ENCODE measurements at places on chromosomes 12 and 14.
A peak's percentile ranks its signal among the peaks of the same experiment; 100 is the strongest.

- H3K36me3 ChIP-seq: no peaks in the 10 kb centered on the region
- no peak overlapping the region for H3K4me3 ChIP-seq
- DNase-seq: peak; percentile 96
- H3K27ac ChIP-seq: peak overlapping the region; percentile 13
- no peaks in the 10 kb centered on the region for H3K4me1 ChIP-seq
- H3K27me3 ChIP-seq: no peaks in the 10 kb centered on the region
Observed at GRCh38 chr12:64088431-64089349, 133.4 kb downstream of the KICS2 start.

DNA sequence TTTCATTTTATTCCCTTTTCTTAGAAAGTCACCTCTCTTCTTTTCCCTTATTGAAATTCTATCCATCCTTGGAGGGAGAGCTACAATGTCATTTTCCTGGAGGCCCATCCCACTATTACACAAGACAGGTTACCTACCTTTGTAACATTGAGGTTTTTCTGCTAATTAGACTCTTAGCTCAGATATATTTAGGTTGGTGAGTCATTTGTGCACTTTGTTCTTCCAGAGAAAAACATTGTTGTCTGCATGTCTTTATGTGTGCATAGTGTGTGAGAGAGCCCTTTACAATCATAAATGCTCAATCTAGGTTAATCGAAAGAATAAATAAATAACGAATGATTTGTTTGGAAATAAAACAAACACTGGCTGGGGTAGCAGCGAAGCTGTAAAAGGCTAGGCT is 191.8 kb downstream of the DACT1 start:
- peak overlapping the region; percentile 78 for H3K27ac ChIP-seq
- no peaks in the 10 kb centered on the region for H3K36me3 ChIP-seq
- no peak overlapping the region for H3K4me3 ChIP-seq

- no peak overlapping the region for H3K4me3 ChIP-seq
- peaks cover 2% of the 10 kb centered on the region for H3K4me1 ChIP-seq
- H3K27ac ChIP-seq: no peak overlapping the region
- no peaks in the 10 kb centered on the region for H3K27me3 ChIP-seq
- DNase-seq: no peak
- no peaks in the 10 kb centered on the region for H3K36me3 ChIP-seq
Observed at GRCh38 chr12:89704457-89704856, 4.2 kb downstream of the ATP2B1 start.

DNA sequence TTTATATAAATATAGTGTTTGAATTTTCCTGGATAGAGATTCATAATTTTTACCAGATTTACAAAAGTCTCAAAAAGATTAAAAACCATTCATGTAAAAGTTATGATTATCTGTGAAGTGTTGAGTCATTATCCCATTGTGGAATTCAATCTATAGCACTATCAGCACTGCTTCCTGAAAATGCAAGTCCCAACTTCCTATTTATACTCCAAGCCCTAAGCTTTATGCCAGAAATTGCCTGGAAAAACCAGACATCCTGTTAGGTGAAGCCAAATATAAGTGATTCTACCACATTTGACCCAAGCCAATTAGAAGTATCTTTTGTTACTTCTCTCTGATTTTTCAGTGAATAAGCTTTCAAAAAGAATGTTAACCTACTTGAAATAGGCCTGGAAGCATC is 129.1 kb downstream of the GPR135 start:
- H3K36me3 ChIP-seq: no peaks in the 10 kb centered on the region
- DNase-seq: no peak
- H3K27me3 ChIP-seq: no peaks in the 10 kb centered on the region
- no peak overlapping the region for H3K4me3 ChIP-seq
- no peak overlapping the region for H3K27ac ChIP-seq
- peaks cover 4% of the 10 kb centered on the region for H3K4me1 ChIP-seq

DNA sequence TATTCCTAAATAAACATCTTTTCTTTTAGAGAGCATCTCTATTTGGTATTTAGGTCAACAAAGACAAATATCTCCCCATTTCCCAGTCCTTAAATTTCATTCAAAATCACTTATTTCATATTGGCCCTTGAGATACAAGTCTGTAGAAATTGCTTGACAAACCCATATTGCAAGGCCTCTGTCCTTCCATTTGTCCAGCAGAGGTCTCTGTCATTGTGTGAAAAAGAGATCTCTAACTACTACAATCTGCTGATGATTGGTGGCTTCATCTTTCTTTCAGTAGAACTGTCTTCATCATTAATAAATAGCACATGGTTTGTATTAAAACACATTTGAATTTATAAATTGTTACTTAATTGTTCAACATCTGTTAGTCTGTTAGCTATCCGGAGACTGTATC is 252.6 kb downstream of the ACSS3 start:
- H3K27me3 ChIP-seq: no peaks in the 10 kb centered on the region
- no peak overlapping the region for H3K27ac ChIP-seq
- no peak for DNase-seq
- no peak overlapping the region for H3K4me3 ChIP-seq

DNA sequence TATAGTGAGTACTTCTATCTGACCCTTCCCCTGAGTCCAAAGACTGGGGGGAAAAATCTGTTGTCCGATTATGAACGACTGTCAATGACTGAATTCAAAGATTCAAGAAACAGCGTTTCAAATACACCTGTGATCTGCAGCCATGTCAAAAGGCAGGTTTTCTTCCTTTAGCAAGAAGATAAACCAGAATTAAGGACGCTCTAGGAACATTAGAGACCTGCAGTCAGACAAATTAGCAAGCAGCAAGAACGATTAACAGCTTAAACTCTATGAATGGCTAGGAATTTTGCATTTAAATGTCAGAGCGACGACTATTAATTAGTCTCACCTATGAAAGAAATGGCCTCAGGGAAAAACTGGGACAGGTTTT is 2.1 kb downstream of the DUSP6 start:
- no peaks in the 10 kb centered on the region for H3K36me3 ChIP-seq
- H3K4me1 ChIP-seq: peaks cover 22% of the 10 kb centered on the region
- peak overlapping the region; percentile 95 for H3K4me3 ChIP-seq
- no peaks in the 10 kb centered on the region for H3K27me3 ChIP-seq
- no peak overlapping the region for H3K27ac ChIP-seq
- no peak for DNase-seq

- H3K27ac ChIP-seq: no peak overlapping the region
- DNase-seq: no peak
- H3K36me3 ChIP-seq: no peaks in the 10 kb centered on the region
- H3K4me1 ChIP-seq: no peaks in the 10 kb centered on the region
- no peaks in the 10 kb centered on the region for H3K27me3 ChIP-seq
- no peak overlapping the region for H3K4me3 ChIP-seq
Observed at GRCh38 chr14:95763875-95764274, 50.0 kb upstream of the TCL1A start.
